Esophagus muscularis mucosa (tissue), 4 donors: ENCODE measurements at places on chromosomes 2 and 18. TPM values are rescaled to one million over a fixed set of nuclear protein-coding genes. Genes with fewer than 3 reads are reported as not detected.

The DLX1 gene
- 0.83 TPM for total RNA-seq

- no peak overlapping the region for H3K4me3 ChIP-seq
- DNase-seq = no peak
- no peaks in the 10 kb centered on the region for H3K36me3 ChIP-seq
- H3K4me1 ChIP-seq = no peaks in the 10 kb centered on the region
- H3K27me3 ChIP-seq = no peaks in the 10 kb centered on the region
Measured at GRCh38 chr2:166351319-166351718, 24.4 kb downstream of the SCN9A start.

GRCh38 chr18:38460657-38461056 is 895.1 kb upstream of the CELF4 start:
- no peaks in the 10 kb centered on the region for H3K27me3 ChIP-seq
- H3K4me1 ChIP-seq = no peaks in the 10 kb centered on the region
- H3K27ac ChIP-seq = no peak overlapping the region
- H3K36me3 ChIP-seq = no peaks in the 10 kb centered on the region
- no peak overlapping the region for H3K4me3 ChIP-seq

The ANKRD62 gene
- total RNA-seq = not detected

The RFTN2 gene
- total RNA-seq = 5.0 TPM

The GCG gene
- total RNA-seq = not detected

The TBR1 gene
- total RNA-seq = not detected
